Effector memory CD4-positive, alpha-beta T cell (primary cell): ENCODE measurements at places on chromosomes 2 and 18.

- no peak for DNase-seq
Measured at GRCh38 chr2:190340369-190340768, 3.0 kb upstream of the INPP1 start.

DNA sequence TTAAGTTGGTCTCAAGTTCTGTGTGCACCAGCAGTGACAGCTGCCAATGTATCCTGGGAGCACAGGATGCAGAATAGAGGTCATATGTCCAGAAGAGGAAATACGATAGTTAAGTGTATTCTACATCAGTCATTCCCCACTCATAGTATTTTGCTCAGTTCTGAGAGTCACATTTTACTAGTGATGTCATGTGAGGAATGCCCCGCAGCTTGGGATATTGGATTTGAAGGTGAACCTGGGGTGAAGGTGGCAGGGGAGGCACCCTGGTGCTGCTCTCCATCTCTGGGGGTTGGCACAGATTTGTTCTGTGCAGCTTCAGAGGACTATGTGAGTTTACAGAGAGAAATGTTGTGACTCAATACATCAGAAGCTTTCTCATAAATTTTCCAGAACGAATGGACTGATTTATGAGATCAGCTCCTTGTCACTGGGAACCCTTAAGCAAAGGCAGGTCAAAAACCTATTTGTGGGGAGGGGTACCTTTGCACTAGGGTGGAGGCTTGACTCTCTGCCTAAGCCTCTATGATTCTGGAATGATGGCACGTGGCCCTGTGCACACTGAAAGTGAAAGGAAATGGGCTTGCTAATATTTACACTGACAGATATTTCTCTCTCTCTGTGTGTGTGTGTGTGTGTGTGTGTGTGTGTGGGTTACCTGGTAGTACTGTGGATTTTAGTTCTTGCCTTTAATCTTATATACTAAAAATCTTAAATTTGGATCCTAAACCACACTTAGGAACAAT is 95.9 kb downstream of the NEB start:
- DNase-seq, result no peak

DNA sequence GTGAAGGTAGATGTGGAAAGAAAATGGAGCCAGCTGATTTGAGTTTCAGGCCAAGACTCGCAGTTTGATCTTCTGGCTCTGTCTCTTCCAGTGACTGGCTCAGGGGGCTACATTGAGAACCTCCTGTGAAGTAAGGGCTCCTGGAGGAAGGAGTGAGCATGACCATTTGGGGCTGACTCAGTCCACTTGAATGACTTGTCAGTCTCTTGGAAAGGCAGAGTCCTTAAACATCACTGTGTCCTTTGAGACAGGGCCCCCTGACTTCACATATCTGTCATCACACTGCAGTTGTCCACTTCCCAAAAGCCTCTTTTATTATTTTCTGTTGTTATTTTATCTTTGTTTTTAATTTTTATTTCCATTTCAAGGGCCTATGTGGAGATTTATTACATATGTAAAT is 204.6 kb upstream of the APCDD1 start:
- no peak for DNase-seq

GRCh38 chr18:32469190-32469651 is 1.5 kb downstream of the GAREM1 start:
- no peak for DNase-seq

DNA sequence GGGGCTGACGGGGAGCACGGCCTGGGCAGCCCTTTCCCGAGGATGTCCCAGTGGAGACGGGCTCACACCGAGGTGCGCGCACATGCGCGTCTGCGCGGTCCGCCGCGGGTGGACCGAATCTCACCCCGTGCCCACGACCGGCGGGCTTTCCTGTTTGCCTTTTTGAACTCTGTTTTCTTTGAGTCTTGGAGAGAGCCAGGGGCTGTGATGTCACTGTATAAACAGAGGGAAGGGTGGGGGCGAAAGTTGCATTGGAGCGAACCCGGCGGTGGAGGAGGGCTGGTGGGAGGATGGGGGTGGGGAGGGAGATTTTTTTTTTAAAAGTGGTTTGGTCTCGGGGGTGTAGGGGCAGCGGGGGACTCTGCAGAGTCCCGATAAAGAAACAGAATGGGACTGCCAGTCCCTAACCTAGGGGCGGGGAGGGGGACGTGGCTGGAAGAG is 141.2 kb upstream of the CTAGE1 start:
- no peak for DNase-seq

- DNase-seq, result no peak
Measured at GRCh38 chr2:102001767-102002142, 10.0 kb downstream of the IL1R2 start.

DNA sequence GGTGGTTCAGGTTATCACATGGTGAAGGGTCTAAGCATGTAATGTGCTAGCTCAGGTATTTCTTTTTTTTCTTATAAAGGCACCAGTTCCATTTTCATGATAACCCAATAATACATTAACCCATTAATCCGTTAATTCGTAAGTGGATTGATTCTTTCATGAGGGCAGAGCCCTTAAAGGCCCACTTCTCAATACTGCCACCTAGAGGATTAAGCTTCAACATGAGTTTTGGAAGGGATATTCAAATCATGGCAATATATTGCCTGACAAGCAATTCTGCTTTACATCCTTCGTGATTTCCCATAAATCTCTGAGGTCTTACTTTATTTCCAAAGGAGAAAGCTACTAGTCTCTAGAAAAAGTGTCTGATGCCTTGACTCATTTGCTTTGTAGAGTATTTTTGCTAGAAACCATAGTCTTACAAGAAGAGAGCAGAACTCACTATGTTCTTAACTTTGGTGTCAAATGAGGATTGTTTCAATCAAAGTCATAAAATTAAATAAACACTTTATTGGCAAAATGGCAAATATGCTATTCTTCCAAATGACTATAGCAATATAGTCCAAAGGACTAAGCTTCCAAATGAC is 271.3 kb downstream of the KCNS3 start:
- DNase-seq, result no peak
